ENCODE measurements at places on chromosomes 6 and 20.

DNA sequence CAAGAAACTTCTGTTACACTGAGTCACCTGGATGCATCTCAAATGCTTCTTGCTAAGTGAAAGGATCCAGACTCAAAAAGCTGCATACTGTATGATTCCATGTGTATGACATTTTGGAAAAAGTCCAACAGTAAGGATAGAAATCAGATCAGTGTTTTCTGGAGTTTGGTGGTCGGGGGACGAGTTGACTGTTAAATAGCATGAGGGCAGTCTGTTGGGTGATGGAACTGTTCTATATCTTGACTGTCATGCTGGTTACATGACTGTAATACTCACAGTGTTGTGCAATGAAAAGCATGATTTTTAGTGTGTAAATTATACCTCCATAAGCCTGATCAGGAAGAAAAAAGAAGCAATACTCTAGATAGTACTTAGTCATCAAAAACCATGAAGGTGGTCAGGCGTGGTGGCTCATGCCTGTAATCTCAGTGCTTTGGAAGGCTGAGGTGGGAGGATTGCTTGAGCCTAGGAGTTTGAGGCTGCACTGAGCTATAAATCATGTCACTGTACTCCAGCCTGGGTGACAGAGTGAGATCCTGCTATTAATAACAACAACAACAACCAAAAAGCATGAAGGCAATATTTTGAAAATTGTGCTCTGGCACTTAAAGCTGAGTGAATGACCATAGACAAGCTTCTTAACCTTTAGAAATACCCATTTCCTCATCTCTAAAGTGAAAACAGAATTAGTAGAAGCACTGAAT, 30.5 kb upstream of the SASH1 start:
- DNase-seq: no peak

DNA sequence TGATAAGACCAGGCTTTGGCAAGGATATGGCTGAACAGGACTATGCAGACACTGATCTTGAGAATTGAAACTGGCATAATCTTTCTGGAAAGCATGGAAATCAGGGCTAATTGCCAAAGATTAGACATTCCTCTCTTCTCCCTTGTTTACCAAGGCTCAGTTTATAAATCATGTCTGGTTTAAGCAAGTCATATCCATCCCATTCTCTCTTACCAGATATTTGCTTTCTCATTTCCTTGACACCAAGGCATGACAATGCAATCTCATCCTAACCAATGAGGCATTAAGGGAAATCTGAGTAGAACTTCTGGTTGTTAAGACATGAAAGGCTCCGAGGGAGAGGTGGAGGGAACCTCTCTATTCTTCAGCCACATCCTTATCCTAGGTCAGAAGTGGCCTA, 110.3 kb upstream of the CEP85L start:
- DNase-seq: no peak

GRCh38 chr20:57522380-57523140, 2.4 kb downstream of the CTCFL start:
- no peak for DNase-seq

DNA sequence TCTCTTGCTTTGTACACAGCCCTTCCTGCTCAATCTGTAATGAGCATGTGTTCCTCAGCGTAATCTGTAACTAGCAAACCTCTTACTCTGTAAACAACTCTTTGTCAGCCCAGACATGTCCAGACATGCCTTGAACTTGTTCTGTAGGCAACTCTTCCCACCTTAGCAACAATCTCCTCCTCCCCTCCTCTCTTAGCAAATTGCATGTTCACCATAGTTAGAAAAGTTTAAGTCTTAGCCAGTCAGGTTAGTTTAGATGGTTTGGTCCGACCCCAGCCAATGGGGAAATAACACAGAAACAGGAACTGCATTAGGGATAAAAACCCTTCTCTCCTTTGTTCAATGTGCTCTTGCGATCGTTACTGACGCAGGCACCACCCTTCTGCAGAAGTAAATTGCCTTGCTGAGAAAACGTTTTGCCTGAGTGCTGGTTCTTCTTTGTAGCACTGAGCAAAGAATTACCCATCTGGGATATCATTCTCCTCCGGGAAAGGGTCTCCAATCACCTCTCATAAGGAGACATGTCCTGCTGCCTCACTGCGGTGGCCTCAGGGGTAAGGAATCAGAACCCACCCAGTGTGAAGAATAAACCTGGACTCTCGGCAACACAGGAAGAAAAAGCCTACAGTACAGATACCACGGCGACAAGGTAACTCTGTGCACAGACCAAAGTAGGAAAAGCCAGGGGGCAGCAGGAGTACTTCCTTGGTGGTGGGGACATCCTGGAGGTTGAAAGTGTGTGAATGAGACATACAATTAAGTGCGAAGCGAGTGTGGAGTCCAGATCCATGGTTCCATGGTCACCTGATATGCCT, 26.2 kb downstream of the PLN start:
- DNase-seq: no peak

- DNase-seq: no peak
Measured at GRCh38 chr6:107115695-107116327, 496 bp upstream of the BEND3 start.

DNA sequence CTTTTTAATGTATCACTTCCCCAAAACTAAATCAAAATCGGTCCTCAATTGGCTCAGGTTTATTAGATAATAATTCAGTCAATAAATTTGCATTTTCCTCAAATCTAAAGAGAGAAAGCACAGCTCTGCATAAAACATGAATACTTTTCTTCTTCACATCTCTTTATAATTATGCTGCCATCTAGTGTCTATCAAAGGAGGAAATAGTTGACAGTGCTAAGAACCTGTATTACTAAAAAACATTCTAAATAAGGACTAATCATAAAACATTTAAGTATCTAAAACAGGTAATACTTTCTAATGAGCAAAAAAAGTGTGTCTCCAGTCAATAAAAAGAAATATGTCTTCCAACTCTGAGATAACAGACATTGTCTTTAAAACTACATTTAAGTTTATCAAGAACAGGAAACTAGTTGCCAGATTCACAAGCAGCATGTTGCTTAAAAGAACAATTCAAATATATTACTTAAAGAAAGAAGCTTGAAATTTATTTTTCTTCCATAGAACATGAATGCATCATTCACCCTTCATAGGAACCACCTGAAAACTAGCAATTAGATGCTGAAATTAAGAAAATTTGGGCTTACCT, 56.5 kb upstream of the DST start:
- DNase-seq: no peak

- no peak for DNase-seq
Measured at GRCh38 chr6:30761791-30762429, 17.6 kb upstream of the IER3 start.

DNA sequence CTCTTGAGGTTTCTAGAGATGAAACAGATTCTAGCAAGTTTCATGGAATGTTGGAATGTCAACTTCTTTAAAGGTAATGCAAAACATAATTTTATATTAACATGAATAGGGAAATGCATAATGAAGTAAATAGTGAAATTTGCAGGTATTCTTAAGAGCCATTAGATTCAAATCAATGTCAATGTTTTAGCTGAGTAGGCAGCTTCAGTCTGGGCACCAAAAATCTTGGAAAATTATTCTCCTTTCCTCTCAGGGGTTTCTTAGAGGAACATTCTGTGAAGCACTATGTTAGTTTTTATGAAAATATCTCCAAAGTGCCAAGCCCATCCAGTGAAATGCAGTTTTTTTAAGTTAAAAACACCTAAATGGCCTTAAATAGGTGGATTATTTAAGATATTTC, 300.8 kb downstream of the PAX1 start:
- no peak for DNase-seq

DNA sequence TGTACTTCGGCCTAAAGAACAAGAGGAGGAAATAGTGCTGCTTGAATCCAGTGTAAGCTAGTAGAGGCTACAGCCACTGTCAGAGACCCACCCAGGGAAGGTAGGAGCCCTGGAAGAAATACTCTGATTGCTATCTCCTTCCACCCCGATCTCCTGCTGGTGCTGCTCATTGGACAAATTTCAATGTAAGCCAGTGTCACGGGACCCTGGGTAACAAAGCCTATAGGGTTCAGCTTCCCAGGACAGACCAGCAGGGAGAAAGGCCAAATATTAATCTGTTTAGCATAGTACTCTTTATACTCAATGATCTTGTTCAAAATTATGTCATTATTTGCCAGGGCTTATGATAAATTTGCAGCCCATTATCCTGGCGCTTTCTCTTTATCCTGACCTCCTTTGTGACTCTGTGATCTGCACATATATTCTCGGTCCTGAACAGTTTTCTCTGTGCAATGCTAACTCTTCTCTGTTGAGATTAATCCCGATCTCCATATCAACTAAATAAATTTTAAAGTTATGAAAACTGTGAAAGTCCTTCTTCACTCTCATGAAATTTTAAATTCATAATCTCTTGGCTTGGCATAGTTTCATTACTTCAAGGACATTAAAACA, 218.8 kb upstream of the PREP start:
- no peak for DNase-seq

DNA sequence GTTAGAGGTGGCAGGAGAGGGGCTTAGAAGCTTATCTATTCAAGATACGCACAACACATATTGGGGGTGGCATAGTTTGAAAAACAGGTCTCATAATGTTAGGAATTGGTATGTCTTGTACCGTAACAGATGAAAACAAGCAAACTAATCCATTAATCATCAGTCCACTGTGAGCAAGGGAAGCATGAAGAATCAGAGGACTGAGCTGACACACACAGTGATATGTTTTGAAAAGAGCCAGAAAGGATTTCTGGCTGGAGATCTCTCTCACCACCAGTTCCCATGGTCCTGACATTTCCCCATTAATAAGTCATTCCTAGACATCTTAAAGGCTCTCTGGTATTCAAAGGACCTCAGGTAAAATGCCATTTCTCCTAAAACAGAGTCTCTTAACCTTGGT, 158.8 kb upstream of the PHACTR1 start:
- DNase-seq: no peak

DNA sequence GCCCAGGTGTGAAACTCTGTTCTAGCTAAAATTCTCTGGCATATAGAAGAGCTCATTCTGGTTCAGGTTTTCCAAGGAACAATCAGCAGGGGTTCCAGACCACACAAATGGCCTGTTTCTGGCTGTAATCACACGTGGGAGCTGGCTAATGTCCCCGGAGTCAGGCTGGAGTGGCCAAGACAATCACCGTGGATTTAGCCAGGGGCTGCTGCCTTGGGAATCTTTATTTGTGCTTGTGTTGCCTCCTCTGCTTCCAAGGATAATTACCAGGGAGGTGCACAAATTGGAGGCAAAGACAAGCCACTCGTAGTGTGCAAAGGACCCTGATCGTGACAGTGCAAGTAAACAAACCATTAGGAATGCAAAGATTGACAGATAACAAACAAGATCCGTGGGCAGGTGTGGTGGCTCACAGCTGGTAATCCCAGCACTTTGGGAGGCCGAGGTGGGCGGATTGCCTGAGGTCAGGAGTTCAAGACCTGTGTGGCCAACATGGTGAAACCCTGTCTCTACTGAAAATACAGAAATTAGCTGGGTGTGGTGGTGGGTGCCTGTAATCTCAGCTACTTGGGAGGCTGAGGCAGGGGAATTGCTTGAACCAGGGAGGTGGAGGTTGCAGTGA, 77.3 kb downstream of the KCNB1 start:
- no peak for DNase-seq

DNA sequence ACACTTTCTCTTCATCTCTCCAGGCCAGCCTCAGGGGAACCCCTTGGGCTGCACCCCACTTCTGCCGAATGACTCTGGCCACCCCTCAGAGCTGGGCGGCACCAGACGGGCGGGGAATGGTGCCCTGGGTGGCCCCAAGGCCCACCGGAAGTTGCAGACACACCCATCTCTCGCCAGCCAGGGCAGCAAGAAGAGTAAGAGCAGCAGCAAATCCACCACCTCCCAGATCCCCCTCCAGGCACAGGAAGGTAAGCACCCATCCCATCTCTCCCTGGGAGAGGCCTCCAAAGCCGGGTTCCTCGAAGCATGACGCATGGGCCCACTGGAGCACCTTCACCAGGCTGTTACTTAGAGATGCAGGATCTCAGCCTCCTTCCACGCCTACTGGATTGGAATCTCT, 11.3 kb downstream of the MDFI start:
- no peak for DNase-seq

DNA sequence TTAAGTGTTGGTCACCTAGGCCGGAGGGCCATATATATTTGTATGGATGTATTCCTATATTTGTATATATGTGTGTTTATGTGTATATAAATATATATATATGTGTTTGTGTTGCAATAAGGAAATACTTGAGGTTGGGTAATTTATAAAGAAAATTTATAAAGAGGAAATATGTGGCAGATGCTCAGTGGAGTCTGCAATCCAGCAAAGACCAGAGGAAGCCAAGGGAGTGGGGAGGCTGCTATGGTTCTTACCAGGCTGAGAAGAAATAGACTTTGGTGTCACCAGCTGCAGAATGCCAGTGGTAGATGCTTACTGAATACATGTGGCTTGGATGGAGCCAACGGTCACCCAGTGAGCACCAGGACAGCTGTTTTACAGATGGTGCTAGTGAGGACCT, 97.4 kb upstream of the ELOVL5 start:
- DNase-seq: no peak

DNA sequence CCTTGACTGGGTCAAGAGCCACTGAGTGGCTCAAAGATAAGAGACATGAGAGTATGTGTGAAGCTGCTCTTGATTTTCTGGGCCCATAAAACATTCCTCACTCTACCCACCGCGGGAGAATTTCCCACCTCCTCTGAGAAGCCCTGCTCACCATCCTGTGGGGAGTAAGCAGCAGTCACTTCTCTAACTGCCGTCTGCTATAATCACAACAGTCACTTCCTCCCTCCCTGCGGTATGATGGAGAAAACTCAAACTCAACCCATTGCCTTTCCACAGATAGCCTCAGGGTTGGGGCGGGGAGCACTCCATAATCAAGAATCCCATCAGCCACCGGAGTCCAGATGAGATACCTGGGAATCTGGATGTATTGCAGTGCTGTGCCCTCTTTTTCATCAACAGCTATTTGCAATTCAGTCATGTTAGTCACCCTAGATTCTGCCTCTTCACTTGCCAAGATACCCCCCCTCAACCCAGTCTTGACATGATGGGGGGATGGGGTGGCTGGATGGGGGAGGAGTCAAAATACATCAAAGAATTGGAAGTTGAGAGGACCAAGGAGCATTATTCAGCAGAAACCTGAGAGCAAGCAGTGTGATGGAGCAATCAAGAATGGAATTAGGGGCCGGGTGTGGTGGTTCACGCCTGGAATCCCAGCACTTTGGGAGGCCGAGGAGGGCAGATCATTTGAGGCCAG, 5.1 kb downstream of the MOCS1 start:
- DNase-seq: no peak

DNA sequence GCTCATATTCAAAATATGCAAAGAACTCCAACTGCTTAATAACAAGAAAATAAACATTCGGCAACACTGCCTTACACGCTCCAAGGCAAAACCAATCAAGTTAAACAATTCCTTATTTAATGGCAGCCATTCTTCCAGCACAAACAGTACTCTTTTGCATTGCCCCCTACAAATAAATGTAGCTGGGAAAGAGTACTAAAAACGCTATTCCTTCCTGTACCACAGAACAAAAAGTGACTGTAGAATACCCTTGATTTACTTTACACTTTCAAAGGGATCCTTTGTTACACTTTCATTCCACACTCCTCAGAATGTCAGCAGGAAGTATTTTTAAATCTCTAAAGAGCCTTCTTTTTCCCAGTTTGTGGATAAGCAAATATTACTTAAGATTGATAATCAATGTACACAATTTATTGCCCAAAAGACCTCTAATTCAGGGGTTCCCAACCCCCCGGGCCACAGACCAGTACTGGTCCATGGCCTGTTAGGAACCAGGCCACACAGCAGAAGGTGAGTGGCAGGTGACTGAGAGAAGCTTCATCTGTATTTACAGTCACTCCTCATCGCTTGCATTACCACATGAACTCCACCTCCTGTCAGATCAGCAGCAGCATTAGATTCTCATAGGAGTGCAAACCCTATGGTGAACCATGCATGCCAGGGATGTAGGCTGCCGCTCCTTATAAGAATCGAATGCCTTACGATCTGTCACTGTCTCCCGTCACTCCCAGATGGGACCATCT, 51.6 kb downstream of the MBOAT1 start:
- DNase-seq: no peak
